ENCODE measurements at places on chromosomes 2 and 18.

DNA sequence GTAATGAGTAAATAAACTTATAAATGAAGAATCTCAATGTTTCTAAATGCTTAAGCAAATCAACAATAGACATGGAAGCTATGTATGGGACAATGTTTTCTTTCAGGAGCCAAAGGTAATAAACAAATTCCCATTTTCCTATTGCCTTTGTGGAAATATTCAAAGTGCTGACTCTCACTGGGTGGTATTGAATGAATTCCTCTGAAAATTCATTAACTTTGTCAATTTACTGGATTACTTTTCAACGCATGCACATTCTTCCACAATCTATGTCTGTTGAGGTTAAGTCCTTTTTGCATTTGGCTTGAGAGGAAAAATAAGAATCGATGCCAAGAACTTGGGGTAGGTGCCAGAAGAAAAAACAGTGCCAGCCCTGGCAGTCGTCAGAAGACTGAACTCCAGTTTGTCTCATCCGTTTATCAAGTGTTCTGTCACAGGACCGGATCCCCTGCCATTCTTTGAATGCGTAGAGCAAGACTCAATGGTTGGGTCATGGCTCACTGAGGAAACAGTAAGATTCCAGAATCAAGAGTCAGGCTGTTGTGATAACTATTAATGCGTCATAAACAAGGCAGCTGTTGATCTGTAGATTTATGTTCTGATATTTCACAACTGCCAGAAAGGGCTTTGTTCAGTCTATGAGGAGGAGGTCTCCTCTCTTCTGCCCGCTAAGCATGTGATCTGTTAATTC is 133.3 kb downstream of the GFPT1 start:
- DNase-seq, result peak; percentile 86

DNA sequence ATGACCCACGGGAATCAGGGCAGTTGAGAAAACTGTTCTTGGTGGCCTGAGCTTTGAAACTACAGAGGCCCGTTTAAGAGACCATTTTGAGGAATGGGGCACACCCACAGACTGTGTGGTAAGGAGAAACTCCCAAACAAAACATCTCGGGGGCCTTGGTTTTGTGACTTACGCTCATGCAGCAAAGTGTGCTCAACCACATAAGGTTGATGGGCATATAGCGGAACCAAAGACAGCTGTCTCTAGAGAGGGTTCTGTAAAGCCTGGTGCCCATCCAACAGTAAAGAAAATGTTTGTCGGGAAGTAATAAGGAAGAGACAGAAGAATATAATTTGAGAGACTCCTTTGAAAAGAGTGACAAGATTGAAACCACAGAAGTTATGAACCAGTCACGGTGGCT is 5.4 kb downstream of the MRO start:
- DNase-seq, result no peak

GRCh38 chr2:26043862-26044696 is 10.2 kb downstream of the RAB10 start:
- DNase-seq, result no peak

GRCh38 chr2:168964251-168964807 is 63.2 kb downstream of the G6PC2 start:
- no peak for DNase-seq

GRCh38 chr2:172586245-172586891 is 30.5 kb downstream of the PDK1 start:
- no peak for DNase-seq

GRCh38 chr2:134246154-134246874 is 7.6 kb upstream of the MGAT5 start:
- DNase-seq, result no peak

DNA sequence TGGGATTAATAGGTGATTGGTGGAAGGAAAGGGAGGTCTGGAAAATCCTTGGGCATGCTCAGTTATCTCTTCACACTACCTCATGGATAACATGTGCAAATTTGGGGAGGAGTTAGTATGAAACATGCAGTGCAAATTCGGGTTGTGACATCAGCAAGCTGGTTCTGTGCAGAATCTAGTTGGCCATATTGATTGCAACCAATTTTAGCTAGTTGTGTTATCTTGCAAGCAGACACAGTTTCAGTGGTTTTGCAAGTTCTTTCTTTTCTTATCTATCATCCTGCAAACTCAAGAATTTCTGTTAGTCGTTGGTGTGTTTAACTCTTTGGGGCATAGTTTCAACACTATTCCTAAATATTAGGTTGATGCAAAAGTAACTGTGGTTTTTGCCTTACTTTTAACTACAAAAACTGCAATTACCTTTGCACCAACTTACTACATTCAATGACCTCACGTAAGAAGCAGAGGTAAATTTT is 135.4 kb downstream of the PTH2R start:
- DNase-seq, result no peak

GRCh38 chr18:13268158-13269012 is 49.8 kb downstream of the LDLRAD4 start:
- DNase-seq, result peak; percentile 58

DNA sequence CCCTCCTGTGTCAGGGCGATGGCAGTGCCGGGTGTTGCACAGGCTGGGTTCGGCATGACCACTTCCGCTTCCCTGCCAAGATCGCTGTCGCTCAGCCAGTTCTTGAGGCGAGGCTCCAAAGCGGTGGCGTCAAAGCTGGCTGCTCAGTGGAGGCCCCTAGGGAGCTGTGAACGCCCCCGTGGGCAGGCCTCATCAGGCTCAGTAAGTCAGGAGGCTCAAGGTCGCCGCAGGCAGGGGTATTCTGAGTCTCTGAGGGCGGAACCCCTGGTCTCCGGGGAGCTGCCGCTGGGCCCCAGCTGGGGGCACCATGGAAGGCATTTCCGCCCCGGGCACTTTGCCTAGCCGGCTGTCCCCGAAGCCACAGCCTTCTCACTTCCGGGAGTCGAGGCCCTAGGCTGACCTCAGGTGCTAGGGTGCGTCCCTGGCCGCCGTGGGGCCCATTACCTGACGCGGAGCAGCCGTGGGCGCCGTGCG is 210.4 kb downstream of the SOCS6 start:
- DNase-seq, result no peak

DNA sequence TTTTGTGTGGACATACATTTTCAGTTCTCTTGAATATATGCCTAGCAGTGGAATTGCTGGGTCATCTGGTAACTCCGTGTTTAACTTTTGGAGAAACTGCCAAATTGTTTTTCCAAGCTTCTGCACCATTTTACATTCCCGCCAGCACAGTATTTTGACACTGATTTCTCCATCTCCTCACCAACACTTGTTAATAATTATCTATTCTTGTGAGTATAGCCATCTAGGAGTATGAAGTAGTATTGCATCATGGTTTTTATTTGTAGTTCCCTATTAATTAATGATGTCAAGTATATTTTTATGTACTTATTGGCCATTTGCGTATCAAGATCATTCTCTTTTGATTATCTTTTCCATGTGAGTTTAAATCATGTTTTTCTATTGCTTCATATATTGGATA is 17.9 kb upstream of the AOX1 start:
- no peak for DNase-seq

DNA sequence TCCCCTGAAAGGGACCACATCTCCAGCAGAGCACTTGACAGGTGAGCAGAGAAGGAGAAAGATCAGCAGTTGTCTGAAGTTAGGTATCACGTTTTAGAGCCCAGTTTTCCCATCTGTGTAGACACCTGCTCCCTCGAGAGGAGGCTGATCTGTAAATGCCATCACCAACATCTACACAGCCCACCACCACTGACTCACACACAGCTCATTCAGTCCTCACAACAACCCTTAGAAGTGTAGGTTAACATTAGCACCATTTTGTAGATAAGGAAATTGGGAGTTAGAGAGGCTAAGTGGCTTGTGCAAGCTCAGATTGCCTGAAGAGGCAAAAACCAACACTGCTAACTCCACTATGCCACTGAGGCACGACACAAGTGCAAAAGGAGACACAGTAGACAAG is 37.2 kb upstream of the STAT1 start:
- no peak for DNase-seq

DNA sequence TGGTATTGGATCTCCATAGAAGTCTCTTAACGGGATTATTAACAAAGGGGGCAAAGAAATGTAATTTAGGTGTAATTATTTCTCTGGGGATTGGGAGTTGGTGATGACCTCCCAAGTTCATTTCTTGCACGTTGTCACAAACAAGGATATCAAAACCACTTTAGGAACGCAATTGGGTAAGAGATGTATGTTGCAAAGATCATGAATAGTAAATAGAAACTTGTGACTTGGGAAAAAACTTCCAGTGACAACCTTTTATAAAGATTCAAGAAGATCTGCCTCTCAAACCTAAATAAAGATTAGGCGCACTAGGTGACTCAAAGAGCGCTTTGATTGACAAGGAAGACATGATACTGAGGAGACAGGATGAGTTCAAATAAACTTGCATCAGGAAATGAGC is 127.8 kb upstream of the TRIB2 start:
- no peak for DNase-seq

GRCh38 chr2:177669625-177670330 is 277.2 kb downstream of the AGPS start:
- no peak for DNase-seq

GRCh38 chr18:12361770-12362378 is 15.2 kb downstream of the AFG3L2 start:
- DNase-seq, result no peak

DNA sequence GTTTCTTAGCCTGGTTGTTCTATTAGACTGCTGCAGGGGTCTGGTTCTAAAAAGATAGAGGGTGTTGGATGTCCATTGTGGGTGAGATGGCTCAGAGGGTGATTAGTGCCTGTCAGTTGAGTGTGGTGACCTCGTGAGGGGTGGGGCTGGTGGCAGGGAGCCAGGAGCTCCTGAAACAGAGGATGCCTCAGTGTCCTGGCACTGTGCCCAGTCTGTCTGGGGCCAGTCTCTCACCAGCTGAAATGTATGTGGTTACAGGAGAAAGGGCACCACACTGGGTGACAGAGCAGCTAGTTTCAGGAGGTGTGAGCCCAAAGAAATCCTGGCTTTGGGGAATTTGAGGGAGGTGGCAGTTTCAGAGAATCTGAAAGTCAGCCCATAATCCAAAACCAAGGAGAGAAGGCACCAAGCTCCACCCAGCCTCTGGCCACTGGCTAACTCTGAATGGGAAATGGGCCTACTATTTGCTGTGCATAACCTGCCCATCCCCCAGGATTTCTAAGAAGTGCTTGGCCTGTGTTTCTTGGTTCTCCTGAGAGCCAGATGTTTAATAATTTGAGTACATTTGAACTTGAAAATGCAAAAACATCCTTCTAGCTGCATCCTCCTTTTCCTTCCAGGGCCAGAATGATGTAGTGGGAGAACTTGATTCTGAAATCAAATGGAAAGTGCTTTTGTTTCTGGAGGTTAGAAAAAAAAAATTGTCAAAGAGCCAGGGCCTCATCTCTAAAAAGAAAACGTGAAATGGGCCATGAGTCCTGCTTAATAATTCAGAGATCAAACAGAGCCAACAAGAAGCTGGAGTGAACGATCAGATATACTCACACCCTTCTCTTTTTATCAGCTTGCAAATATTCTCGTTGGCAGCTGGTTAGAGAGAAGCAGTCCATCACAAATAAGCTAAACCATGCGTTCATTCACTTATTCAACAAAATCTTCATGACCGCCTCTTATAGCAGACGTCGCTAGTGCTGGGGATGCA is 92.3 kb downstream of the B3GNT2 start:
- DNase-seq, result no peak
